CD4-positive, alpha-beta T cell treated with Interleukin-4 for 1 hour (primary cell): ENCODE measurements at places on chromosomes 3 and 15.
A peak's percentile ranks its signal among the peaks of the same experiment; 100 is the strongest.

- DNase-seq, result peak; percentile 28
Measured at GRCh38 chr3:10594915-10595314, 89.5 kb upstream of the ATP2B2 start.

- DNase-seq, result no peak
Measured at GRCh38 chr3:16089521-16089920, 85.0 kb upstream of the GALNT15 start.

GRCh38 chr3:100227511-100227921, 33.3 kb upstream of the TBC1D23 start:
- no peak for DNase-seq

GRCh38 chr3:161035711-161036110, 69.4 kb downstream of the B3GALNT1 start:
- DNase-seq, result no peak

GRCh38 chr15:72902245-72902918, 118.8 kb upstream of the ADPGK start:
- DNase-seq, result no peak

- DNase-seq, result peak; percentile 24
Measured at GRCh38 chr15:56919609-56920366, 1.3 kb downstream of the TCF12 start.

- no peak for DNase-seq
Measured at GRCh38 chr3:168865022-168865551, 769.4 kb upstream of the GOLIM4 start.

DNA sequence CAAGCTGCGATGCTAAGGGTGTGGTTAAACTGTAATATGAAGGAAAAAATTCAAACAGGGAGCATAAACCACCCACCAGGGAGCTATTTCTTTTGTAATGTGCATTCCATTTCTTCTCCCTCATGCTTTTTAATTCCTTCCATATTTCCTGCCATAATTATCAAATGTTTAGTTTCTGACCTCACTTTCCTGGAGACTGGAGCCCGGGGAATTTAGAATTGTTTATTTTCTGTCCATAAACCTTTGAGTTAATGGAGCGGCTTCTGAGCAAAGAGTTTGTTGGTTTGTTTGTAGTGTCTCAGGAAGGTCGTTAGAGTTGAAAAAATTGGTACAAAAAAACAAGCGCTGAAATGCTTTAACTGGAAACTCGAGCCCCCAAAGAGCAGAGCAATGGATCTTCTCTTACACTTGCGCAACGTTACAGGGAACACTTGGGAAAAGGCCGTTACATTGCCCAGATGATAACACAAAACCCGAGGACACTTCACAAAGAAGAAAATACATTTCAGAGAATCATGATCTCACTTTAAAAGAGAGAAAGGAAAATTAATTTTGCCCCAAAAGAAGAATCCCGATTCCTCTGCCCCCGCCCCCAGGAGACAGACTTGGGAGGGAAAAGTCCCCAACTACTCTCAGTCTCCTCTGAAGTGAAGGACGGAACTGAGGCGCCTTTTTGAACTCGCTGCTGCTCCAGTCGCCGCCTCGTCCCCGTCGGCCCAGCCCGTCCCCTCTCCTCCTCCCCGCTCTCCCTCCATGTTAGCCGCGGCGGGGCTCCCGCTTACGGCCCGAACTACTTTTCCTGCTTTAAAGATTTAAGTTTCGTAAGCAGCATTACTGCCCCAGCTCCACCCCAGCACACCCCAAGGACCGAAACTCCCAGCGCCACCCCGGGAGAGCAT, 842 bp downstream of the FSTL1 start:
- no peak for DNase-seq

DNA sequence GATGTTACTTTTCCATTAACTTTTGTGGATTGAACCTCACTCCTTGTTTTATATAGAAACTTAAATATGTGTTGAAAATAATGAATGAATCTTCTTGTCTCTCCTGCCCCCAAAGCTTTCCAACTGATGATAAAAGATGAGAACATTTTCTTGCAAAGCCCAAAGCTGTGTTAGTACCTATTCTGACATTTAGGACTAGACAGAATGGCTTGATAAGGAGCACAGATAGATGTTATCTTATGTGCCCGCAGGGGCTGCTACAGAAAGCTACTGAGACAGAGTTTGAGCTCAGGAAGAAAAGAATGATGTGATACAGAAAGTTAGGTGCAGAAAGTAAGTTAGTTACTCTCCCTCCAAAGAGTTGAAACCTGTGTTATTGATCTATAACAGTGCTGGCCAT, 109.4 kb upstream of the ATP11B start:
- no peak for DNase-seq

DNA sequence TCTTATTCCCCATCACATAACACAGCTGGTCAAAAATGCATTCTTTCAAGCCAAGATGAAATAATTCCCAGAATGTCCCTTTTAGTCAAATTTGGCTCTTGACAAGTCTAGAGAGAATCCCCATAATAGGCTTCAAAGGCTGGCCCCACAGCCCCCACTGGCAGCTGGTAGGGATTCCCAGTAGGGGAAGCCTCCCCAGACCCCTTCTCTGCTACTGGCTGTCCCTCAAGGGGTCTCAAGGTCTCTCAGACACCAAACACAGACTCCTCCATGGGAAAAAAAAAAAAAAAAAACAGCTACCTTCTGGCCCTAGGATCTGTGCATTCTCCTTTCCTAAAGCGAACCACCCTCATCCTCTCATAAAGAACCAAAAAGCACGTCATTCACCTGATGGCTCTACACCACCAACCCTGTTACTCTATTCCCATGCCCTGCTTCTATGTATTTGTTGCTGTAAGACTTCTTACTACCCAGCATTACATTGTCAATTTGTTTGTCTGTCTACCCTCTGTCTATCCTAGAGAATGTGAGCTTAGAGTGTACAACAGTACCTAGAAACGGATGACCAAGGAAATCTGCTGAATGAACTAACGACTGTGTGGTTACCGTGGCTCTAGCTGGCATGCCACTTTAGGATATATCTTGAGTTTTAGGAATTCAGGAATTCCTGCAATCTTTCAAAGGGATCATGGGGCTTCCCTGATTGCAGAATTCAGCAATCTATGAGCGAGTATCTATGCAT, 164.1 kb upstream of the NSMCE3 start:
- no peak for DNase-seq

GRCh38 chr3:151639418-151639740, 94.3 kb upstream of the AADACL2 start:
- no peak for DNase-seq

DNA sequence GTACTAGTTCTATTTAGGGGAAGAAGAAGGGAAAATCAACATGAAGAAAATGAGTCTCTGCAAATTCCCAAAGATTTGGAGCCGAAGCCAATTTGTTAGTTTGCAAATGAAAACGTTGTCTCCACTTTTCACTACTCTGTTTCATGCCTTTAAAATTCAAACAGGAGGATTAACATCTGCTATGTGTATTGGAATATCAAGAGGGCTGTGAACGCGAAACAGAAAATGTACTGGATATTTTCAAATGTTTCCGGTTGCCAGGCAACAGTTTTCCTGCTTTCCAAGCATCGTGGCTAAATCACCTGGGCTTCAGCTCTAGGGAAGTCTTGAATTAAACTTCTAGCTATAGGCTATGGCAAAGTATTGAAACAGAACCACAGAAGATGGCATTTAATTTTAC, 172.8 kb downstream of the KCNMB2 start:
- no peak for DNase-seq

- DNase-seq, result no peak
Measured at GRCh38 chr15:69500339-69500738, 47.7 kb downstream of the RPLP1 start.

- no peak for DNase-seq
Measured at GRCh38 chr3:169594402-169594801, 69.1 kb downstream of the MECOM start.

GRCh38 chr3:70726096-70726938, 413.9 kb upstream of the MDFIC2 start:
- no peak for DNase-seq

GRCh38 chr3:69145688-69146087, 23.3 kb upstream of the LMOD3 start:
- DNase-seq, result no peak

- no peak for DNase-seq
Measured at GRCh38 chr3:123568034-123568433, 16.8 kb downstream of the HACD2 start.

DNA sequence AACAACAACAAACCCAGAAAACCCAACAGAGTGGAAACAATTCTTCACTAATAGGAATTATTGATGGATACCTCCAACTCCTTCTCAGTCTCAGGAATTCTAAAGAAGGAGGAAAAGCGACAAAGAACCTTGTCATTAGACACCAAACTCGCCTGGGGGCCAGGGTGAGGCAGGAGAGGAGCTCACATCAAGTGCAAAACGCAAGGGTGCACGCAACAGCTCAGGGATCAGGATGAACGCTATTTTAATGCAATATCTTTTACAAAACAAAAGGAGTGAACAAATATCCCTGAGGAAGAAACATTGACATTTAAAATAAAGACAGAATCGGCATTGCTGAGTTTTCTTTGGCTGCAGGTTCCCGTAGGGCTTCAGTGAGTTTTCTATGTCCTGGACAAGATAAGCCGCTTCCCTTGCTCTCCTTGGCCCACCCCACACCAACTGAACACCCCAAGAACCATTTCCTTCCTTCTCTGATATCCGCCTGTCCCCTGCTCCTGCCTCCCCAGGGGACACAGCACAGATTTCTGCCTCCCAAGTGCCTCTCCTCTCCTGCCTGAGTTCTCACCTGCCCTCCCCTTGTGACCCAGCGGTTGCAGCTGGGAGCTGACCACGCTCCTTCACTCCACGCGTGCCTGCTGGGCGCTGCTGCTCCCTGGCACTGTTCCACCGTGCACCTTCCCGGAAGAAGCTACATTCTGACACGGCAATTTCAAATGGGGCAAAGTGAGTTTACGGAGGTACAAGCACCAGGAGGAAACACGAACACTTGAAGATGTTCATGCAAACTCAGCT, 63.0 kb downstream of the ATP10A start:
- DNase-seq, result no peak

DNA sequence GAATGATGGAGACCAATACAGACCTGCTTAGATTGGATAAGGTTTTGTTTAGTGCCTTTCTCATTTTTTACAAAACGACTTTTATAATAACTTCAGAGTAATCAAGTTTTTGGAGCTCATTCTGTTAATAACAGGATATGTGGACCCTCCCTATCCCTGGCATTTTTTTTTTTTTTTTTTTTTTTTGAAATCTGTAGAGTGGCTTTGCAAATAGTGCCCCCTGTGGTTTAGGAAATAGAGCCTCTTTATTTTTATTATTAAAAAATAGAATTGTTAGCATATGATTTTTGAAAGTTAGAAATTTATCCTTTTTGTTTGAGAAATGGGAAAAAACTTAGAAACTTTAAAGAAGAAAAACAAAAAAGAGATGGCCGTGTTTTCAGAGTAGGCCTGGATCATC, 11.4 kb downstream of the SKIL start:
- no peak for DNase-seq

GRCh38 chr15:45048794-45049631, 26.0 kb downstream of the SORD start:
- DNase-seq, result peak; percentile 17

GRCh38 chr3:140203510-140203909, 268.5 kb downstream of the CLSTN2 start:
- DNase-seq, result no peak

- no peak for DNase-seq
Measured at GRCh38 chr3:141500397-141500796, 13.6 kb downstream of the RASA2 start.

GRCh38 chr3:24829011-24829581, 334.4 kb upstream of the THRB start:
- no peak for DNase-seq

DNA sequence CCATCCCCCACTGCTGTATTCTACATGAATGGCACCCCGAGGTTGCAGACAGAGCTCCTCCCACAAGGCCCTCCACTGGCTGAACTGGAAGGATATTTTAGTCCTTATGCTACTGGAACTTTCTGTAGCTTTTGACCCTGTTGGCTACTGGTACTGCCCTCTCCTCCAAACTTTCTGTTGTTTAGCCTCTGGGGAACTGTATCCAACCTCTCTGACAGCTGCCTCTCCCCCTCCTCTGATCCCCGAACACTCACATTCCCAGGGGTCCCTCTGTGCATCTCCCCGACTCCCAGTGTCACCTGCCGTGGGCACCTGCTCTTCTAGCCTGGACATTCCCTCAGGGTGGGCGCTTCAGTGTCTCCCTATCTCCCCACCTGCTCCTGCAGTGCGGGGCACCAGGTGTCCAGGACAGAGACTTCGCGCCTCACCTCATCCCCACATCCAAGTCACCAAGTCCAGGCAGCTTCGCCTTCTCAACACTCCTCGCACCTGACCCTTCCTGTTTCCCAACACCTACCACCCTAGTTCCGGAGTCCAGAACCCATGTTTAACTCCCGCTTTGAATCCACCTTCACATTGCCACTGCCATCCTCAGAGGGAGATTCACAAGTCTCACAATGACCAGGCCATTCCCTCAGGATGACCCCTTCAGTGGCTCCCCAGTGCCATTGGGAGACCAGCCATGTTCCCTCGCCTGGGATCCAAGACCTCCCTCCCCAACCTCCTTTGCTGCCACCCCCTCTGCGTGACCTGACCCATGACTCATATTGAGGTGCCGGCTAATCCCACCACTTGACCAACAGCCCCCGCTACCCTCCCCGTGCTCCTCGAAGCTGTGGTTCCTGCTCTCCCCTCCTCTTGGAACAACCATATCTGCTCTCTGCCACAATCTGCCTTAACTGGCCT, 34.2 kb downstream of the BDH1 start:
- no peak for DNase-seq

DNA sequence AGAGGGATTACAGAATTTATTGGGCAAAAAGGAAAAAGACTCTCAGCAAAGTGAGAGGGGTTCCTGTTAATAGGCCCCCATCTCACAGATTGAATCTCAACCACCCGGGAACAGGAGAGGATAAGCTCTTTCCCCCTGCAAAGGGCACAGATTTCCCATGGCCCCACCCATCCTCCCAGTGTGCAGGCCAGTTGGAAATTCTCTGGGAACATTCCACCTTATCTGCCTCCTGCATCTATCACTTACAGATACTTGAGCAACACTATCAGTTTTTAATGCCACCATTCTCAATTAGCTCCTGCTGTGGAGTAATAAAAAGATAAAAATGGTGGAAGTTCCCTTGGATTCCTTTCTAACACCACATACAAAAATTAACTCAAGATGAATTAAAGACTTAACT, 350.0 kb upstream of the BCHE start:
- DNase-seq, result no peak

DNA sequence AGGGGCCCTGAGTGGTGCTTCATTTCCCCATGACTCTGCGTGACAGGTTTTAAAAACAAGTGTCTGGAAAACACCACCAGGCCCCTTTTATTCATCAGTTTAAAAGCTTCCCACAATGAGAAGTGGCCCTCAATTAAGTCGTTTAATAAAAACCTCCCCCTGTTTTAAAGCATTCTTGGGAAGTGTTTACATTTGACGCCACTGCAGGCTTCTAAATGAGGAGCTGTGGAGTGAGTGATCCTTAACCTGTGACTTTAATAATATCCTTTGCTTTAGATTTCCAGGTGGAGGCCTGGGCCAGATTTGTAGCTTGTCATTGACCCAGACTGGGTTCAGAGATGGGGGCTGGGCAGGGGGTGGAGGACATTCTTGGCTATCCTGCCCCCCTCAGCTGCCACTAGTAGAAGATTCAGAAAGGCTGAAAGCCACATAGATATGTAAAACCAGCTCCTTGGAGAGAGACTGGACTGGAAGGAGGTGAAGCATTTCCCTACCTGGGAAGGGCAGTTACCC, 11.3 kb downstream of the CGNL1 start:
- DNase-seq, result no peak

GRCh38 chr15:101359365-101359947, 64.4 kb upstream of the SNRPA1 start:
- no peak for DNase-seq
